ENCODE measurements at places on chromosomes 1 and 21.
A peak's percentile ranks its signal among the peaks of the same experiment; 100 is the strongest.

DNA sequence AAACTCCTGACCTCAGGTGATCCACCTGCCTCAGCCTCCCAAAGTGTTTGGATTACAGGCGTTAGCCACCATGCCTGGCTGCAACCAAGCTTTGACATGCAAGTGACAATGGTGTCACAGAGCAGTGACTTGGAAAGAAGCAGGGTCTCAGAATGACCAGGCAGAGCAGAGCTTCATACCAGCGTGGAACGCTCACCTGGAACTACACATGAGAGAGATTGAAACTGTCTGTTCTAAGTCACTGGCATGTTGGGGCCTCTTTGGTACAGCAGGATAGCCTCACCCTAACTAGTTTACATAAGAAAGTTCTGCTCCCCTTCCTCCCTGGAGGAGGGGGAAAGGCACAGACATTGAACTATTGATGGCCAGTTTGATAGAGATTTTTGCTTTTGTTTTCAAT lies 47.5 kb upstream of the ITPKB start:
- no peak for DNase-seq

DNA sequence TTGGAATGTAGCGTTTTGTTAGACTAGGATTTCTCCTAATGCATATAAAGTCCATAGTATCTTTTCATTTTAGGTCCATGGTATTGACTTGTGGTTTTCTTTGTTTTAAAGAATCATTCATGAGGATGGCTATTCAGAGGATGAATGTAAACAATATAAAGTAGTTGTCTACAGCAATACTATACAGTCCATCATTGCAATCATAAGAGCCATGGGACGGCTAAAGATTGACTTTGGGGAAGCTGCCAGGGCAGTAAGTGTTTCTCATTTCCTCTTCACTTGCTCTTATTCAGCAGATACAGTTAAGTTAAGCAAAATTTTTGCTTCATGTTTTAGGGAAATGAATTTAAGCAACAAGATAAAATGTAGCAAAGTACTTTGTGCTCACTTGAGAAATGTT lies 25.4 kb downstream of the GNAI3 start:
- no peak for DNase-seq

DNA sequence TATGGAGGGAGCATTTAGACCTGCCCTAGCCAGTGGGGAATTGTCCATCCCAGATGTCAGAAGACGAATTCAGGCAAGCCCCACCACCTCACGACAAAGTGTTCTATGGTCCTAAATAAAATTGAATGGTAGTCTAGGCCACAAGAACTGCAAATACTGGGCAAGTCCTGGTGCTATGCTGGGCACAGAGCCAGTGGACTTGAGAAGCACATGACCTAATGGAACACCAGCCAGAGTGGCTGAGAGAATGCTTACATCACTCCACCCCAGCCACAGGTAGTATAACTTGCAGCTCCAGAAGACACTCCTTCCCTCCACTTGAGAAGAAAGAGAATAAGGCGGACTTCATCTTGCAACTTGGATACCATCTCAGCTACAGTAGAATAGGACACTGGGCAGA lies 567.3 kb upstream of the CXADR start:
- no peak for DNase-seq

DNA sequence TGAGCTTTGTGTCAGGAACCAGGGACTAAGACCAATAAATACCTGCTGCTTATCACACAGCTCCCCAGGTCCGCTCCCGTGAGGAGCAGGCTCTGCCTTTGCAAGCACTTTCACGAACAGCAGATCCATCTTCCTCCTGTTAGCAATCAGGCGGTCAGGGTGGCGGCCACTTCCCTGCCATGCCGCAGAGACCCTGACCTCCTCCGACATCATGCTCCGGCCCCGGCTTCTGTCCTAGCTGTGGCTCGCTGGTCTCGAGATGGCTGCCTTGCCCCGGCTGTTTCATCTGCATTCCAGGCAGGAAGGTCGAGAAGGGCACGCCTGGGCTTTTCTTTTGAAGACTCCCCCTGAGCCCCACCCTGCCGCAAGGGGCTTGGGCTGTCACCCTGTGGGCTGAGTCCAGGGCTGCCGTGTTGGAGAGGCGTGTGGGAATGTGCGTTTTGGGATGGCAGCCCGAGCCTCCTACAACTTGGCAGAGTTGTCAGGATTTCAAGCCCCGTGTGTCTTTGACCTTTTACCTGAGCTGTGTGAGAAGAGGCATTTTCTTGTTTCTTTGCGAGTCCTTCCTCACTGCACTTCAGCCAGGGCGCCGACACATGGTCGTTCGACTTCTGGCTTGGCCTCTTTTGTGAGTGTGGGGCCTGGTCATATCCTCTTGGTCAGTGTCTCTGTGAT lies 59.5 kb downstream of the AGPAT3 start:
- no peak for DNase-seq

GRCh38 chr1:235011599-235012435 lies 116.8 kb downstream of the TOMM20 start:
- peak; percentile 98 for DNase-seq

- DNase-seq = no peak
These were observed 11.7 kb downstream of the TAGLN2 start for GRCh38 chr1:159913451-159914192.

DNA sequence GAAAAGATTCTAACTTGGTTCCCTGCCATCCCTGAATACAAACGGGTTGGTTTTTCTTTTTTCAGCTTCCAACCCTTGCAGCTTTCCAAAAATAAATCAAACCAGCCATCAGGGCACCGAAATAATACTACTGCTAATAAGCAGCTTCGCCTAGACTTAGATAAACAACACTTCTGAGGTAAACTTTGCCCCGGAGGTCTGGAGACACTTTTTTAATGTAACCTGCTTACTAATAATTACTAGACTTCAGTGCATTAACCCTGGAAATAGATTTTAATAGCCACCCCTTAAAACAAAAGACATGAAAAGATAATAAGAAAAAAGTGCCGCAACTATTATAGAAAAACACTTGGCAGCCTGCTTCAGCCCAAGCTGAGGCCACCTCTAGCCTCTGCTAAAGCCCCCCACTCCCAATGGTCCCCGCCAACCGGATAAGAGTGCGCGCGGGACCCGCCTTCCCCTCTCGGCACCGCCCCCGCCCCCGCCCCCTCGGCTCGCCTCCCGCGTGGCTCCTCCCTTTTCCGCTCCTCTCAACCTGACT lies 405 bp upstream of the GADD45A start:
- DNase-seq = no peak

- peak; percentile 22 for DNase-seq
These were observed 7.0 kb downstream of the CDKN2C start for GRCh38 chr1:50976890-50977574.

DNA sequence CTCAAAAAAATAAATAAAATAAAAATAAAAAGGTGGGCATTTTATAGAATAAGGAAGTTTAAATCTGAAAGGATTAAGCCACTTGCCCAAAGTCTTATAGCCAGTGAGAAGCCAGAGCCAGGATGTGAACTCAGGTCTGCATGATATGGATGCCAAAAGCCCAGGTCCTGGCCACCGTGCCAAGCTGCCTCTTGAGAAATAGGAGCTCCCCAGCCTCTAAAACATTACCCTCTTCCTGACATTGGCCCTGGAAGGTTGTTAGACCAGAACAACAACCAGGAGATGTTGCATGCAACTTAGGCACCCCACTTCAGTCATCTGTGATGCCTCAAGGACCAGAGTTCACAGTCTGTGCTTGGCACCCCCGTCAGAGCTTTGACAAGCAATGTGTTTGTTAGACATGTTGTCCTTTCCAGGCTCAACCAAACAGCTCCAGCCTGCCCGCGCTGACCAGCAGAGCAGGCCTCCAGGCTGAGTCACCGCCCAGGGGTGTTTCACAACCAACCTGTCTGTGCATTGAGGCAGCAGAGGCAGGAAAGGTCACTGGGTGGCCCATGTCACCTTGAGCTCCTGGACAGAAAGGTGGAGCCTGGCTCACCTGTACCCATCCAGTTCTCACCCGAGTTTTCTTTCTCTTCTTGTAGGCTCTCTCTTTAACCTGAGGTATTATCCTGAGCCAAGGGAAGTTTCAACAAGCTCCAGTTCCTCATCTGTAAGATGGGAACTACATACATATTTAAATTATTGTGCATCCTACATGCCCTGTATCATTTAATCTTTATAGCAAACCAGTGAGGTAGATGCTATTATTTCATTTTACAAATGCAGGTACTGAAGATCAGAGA lies 14.9 kb upstream of the MED18 start:
- DNase-seq = no peak

DNA sequence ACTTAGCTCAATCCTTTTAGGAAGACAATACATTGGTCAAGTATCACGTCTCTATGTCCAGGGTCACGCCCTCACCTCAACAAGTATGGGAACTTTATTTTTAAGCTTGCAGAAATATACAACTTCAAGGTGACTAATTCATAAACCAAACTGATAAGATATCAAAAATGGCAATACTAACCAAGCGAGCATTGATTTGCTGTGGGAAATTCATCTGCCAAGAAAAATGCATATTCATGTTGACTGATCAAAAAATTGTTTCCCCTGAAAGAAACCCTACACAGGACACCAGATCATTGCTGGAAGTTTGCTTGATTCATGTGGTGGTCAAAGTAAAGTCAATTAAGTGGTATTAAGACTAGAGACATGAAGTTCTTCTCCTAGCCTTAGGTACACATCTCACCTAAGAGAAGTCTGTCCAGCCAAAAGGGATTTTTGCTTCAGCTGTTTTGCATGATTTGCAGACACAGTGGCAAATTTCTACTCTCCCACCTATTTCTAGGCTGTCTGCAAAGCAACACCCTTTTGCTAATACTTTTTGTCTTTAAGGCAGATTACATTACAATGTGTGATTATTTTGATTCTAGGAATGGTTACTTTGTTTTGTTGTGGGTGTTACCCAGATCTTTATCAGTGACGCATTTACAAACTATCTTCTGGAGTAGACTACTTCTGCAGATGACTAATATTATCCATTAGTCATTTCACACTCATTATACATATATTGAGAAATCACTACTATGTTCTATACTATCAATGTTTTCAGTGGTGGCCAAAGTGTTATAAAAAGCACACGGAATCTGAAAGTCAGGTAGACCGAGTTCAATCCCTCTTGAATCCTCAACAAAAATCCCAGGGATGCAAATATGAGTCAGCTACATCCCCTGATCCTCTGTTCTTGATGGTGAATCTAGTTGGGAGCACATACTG lies 12.4 kb downstream of the SAMSN1 start:
- peak; percentile 64 for DNase-seq

GRCh38 chr1:168498159-168498631 lies 45.6 kb downstream of the XCL2 start:
- no peak for DNase-seq

DNA sequence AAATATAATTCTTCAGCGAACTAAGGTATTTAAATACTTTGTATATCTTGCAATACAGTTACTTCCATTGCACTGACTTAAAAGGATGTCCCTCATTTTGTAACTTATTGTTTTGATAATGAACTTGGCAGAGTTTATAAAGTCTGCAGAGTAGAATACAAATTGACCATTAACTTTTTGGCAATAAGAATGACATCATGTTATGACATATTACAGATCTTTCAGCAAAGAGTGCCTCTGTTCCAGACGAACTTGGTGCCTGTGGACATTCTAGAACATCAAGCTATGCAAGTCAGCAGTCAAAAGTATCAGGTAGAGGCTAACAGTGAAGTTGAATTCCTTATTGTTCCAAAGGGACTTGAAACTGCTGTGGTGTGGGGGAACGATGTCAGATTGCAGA lies 32.9 kb downstream of the HENMT1 start:
- no peak for DNase-seq

DNA sequence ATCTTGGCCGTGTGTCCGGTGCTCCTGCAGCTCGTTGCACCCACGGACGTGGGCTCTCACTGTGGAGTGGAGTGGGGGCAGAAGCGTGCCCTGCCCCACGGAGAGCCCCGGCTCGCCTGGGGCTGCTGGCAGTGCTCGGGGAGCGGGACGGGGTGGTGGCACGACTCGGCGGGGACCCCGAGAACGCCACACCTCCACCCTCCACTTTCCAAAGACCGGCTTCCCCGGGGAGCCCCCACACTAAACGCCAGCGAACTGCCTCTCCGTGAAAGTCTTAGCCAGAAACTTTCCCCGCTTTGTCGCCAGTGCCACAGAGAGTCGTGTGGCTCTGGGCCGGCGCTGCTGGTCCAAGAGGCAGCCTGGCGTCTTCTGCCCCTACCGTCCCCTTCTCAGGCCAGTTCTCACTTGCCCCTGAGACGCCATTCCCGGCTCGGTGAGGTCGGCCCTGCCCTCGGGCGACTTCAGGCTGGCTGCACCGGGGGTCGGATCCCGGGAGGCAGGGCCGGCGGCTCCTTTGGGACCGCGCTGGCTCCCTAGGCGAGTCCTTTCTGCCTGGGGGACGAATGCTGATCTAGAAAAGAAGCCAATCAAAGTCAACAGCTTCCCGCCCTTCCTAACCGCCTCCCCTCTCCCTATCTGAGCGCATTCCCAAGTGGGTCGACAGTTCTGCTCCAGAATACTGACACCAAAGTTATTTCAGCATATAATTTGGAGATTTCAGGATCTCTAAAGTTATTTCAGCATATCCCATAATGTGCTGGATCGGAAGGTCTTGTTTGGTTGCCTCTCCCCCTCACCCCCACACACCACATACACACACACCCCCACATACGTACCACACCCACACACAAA lies 2.6 kb upstream of the SAMD13 start:
- peak; percentile 6 for DNase-seq

- no peak for DNase-seq
These were observed 249.1 kb upstream of the PROX1 start for GRCh38 chr1:213738658-213739057.

GRCh38 chr1:186618401-186619170 lies 61.6 kb downstream of the PTGS2 start:
- peak; percentile 44 for DNase-seq

- DNase-seq = no peak
These were observed 684 bp downstream of the ZBTB8B start for GRCh38 chr1:32465578-32465933.

DNA sequence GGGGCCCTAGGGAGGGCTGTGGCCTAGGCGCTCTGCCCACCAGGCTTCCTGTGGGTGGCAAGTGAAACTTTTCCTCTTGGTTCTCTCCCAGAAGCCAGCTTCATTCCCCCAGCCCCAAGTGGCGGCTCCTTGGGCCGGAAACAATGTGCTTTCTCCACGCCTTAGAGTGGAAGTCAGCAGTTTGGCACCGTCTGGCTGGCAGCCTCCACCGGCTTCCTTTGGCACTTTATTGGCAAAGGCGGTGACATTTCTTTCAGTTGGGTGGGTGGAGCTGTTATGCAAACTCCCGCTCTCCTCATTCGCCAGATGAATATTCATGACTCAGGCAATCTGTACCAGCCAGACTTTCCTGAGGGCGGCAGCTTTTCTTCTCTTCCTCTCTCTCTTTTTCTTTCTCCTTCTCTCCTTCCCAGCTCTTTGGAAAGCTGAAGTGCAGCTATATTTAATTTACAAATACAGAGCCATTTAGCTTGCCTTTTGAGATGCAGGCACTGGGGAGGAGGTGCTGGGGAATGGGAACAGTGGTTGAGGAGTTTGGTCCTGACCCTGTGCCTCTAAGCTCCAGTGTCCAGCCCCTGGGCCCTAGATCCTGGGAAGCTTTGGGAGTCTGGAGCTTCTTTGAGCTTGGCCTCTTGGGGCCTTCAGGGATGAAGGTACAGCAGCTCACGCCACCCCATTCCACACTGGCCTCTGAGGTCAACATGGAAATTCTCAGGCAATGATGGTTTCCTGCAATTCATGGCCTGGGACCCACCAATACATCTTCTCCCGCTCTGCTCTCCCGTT lies 67.8 kb upstream of the POU3F1 start:
- no peak for DNase-seq

All from CD4-positive, alpha-beta T cell treated with Interleukin-6 at 100 ng/mL for 8 hours (primary cell).